ENCODE measurements at places on chromosomes 1 and 21.

DNA sequence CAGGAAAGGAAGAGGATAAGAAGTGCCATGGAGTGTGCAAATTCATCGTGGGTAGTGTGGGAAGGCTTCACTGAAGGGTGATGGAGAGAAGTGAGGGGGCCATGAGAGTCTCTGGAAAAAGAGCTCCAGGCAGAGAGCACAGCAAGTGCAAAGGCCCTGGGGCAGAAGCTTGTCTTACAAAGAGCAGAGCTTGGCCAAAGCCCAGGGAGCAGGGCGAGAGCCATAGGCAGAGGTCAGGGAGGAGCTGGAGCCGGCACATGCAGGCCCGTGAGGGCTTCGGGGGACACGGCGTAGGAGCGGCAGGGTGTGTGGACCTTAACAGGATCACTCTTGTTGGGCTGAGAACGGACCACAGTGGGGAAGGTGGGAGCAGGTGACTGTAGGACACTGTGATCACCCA is 83.7 kb upstream of the EDN2 start:
- no peak for DNase-seq

DNA sequence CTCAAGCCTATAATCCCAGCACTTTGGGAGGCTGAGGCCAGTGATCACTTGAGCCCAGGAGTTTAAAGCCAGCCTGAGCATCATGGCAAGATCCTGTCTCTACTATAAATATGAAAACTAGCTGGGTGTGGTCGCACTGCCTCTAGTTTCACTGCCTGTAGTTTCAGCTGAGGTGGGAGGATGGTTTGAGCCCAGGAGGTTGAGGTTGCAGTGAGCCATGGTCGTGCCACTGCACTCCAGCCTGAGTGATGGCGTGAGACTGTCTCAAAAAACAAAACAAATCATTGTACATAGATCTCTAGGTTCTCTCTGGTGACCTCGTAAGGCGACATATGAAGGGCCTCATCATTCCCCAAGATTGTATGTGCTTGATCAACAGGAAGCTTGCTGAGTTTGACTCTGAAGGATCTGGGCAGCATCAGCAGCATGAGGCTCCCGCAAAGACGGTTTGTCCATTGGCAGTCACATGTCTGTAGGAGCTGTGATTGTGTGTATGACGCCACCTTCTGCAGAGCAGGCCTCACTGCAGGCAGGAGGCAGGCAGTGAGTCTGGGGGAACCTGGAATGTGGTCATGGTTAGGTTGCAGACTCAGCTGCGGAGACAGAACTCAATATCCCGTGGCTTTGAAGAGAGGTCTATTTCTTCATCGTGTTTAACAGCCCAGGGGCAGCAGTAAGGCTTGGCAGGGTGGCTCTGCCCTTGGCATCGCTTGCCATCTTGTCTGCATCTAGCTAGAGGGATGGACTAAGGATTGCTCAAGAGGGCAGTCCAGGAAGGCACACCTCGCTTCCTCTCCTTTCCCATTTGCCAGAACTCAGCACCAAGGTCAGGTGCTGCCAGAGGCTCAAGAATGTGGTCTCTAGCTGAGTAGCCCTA is 14.0 kb downstream of the ATP5PO start:
- no peak for DNase-seq

GRCh38 chr1:57632401-57632800 is 208.5 kb upstream of the DAB1 start:
- no peak for DNase-seq

- DNase-seq, result no peak
Measured at GRCh38 chr1:243397613-243398321, 141.9 kb downstream of the SDCCAG8 start.

DNA sequence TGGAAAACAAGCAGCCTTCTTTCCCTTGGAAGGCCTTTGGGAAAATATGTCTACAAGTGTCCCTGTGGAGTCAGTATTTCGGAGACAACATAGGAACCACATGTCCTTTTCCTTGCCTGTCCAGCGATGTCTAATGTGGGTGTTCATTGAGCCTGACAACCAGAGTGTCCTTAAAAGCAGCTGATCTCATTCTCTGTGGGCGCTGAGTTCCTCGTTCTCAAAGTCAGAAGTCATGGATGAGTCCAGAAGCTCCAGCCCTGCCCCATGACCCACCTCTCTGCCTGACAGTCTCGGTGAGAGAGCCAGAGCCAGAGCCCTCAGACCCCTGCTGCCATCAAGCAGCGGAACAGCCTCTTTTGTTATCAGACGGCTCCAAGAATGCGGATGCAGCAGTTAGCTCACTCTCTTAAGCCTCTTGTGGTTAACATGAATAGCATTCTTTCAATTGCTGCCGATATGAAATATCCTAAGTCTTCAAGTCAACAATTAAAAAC is 329.2 kb downstream of the TGFB2 start:
- DNase-seq, result no peak

- no peak for DNase-seq
Measured at GRCh38 chr1:227357171-227357926, 39.1 kb upstream of the CDC42BPA start.

DNA sequence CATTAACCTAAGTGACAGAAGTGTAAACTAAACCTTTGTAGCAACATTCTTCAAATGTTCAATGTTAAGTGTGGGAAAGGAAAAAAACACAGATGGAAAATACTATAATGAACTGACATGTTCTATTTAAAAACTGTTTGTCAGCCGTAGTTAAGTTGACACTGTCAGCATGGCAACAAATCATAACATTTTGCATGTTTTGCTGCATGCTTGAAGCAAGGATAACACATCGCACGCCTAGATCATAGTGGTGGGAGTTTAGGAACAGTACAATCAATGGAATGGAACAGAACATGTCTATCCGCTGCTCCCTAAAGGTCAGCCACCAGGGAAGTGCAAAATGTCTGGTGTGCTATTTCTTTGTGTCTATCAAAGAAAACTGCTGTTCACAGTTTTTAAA is 62.5 kb upstream of the ESRRG start:
- DNase-seq, result no peak

GRCh38 chr1:238252033-238252802 is 361.5 kb upstream of the ZP4 start:
- DNase-seq, result peak; percentile 4

- no peak for DNase-seq
Measured at GRCh38 chr1:228094432-228095016, 8.6 kb downstream of the C1orf35 start.

- no peak for DNase-seq
Measured at GRCh38 chr1:69421286-69421685, 146.4 kb upstream of the LRRC7 start.

DNA sequence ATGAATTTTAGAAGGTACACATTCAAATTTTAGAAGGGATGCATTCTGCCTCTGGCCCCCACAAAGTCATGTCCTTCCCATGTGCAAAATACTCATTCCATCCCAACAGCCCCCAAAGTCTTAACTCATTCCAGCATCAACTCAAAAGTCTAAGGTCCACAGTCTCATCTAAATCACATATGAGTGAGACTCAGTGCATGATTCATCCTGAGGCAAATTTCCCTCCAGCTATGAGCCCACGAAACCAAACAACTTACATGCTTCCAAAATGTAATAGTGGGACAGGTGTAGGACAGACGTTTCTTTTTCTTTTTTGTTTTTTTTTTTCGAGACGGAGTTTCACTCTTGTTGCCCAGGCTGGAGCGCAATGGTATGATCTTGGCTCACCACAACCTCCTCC is 12.5 kb upstream of the WNT2B start:
- no peak for DNase-seq

DNA sequence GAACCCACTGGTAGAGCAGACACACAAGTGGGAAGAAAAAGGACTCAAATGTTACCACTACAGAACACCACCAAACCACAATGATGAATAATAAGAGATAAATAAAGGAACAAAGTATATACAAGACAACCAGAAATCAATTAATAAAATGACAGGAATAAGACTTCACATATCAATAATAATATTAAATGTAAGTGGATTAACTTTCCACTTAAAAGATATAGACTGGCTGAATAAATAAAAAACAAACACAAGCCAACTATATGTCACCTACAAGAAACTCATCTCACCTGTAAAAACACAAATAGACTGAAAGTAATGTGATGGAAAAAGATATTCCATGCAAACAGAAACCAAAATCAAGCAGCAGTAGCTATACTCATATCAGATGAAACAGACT is 6.9 kb upstream of the CLIC6 start:
- no peak for DNase-seq

- no peak for DNase-seq
Measured at GRCh38 chr1:231266811-231267322, 25.9 kb downstream of the GNPAT start.

GRCh38 chr1:118862755-118863154 is 125.4 kb downstream of the TBX15 start:
- no peak for DNase-seq

DNA sequence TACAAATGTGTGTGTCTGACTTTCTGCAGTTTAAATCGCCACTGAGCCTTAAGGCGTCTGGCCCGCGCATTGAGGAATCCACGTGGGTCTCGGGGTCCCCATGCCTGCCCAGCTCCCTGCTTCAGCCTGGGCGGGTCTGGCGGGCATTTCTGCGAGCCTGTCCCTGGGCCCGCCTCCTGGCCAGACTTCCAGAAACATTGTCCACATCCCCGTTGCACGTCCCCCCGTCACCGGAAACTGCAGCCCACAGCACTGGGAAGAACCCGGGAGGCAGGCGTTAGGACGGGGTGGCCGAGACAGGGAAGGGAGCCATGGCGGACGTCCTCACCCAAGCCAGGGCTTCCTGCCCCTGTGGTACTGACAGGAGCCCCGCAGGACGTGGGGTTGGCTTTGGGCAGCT is 113.1 kb upstream of the COL6A1 start:
- DNase-seq, result no peak

- no peak for DNase-seq
Measured at GRCh38 chr21:19981938-19982337, 1016.3 kb upstream of the NCAM2 start.

- peak; percentile 87 for DNase-seq
Measured at GRCh38 chr1:95742591-95743089, 508.6 kb downstream of the RWDD3 start.

GRCh38 chr1:22139066-22139594 is 3.8 kb downstream of the WNT4 start:
- DNase-seq, result peak; percentile 16

Measured in NCI-H1436 treated with DMSO at 0.1 percent for 48 hours (cell line).